ENCODE measurements at places on chromosomes 11 and 22.

GRCh38 chr11:83044958-83045712 is 26.6 kb downstream of the RAB30 start:
- no peak for DNase-seq

DNA sequence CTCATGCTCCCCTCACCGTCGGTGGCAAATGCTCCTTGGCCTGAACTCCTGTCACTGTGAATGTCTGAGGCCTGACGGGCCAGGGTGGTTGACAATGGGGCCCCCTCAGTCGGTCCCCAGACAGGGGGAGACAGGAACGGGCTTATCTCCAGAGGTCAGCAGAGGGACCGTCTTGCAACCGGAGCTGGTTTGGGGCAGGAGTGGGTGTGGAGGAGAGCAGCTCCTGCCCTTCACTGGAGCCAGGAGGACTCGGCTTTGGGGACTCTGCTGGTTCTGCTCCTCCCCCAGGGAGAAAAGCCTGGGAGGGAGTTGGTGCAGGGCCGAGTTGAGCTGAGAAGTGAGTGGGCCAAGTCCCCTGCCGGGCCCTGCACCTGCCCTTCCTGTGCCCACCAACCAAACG is 354.4 kb downstream of the BRD1 start:
- DNase-seq: no peak

GRCh38 chr11:8573777-8574176 is 20.3 kb downstream of the STK33 start:
- DNase-seq: no peak

GRCh38 chr22:49066619-49067018 is 761.1 kb downstream of the BRD1 start:
- no peak for DNase-seq

Data from natural killer cell (primary cell).